Aorta (tissue), 5 donors: ENCODE measurements at places on chromosomes 1 and 21. TPM values are rescaled to one million over a fixed set of nuclear protein-coding genes. Genes with fewer than 3 reads are reported as not detected.

The S100A16 gene
- 116 TPM for polyA plus RNA-seq

The RGS8 gene
- not detected for polyA plus RNA-seq

The USP33 gene
- polyA plus RNA-seq: 36.6 TPM

The TGFBR3 gene
- polyA plus RNA-seq: 16.2 TPM

- no peaks in the 10 kb centered on the region for H3K27me3 ChIP-seq
- H3K4me3 ChIP-seq: no peak overlapping the region
- H3K36me3 ChIP-seq: no peaks in the 10 kb centered on the region
- peak; percentile 46 for DNase-seq
- no peaks in the 10 kb centered on the region for H3K4me1 ChIP-seq
- no peak overlapping the region for H3K27ac ChIP-seq
These were observed 2.7 kb upstream of the COL6A2 start for GRCh38 chr21:46095083-46095719.

DNA sequence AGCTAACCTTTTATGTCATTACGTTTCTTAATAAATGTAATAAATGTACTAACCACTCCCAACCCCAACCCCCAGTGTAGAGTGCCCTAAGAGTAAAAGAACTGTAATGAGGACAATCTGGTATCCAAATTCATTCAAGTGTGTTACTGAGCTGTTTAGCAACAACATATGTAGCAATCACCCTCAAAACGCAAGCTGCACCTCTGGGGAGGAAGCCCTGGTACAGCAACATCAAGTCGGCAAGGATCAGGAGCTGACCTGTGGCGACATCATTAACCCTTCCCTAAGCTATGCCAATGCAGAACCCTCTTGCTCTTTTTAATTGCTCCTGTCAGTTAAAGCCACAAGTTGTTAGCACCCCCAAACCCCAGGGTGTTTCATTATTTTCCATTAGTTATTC is 47.1 kb downstream of the STX6 start:
- DNase-seq: no peak
- no peaks in the 10 kb centered on the region for H3K36me3 ChIP-seq
- no peak overlapping the region for H3K27ac ChIP-seq
- H3K27me3 ChIP-seq: no peaks in the 10 kb centered on the region

DNA sequence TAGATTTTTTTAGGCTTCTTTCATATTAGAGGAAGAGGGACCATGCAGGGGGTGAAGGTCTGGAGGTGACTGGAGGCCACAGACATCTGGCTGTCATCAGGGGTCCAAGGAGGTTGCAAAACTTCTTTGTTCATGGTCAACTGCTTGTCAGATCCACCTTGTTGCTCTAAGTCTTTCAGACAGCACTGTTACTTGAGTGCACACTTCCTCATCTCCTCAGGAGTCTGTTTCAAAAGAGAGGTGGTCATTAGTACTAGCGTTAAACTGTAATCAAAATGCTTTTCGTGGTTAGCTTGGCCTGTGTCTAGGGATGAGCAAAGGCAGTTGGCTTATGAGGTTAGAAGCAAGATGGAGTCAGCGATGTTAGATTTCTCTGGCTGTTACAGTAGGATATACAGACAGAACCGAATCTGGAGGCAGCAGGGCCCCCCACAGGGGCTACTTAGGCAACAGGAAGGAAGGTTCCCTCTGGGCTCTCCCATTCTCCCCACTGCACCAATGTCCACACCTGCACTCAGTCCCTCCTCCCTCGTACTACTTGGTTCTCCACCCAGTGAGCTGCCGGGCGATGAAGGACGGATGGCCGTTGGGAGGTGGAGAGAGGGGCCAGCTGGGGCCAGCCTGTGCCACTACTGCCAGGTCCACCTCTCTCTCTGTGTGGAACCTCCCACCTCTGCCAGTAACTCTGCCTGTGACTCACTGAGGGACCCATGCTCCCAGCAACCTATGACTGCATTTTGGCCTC is 57.2 kb downstream of the TOR1AIP2 start:
- H3K4me1 ChIP-seq: no peaks in the 10 kb centered on the region
- no peaks in the 10 kb centered on the region for H3K36me3 ChIP-seq
- no peaks in the 10 kb centered on the region for H3K27me3 ChIP-seq
- no peak overlapping the region for H3K27ac ChIP-seq
- H3K4me3 ChIP-seq: no peak overlapping the region
